Smooth muscle cell of bladder (primary cell): ENCODE measurements at places on chromosomes 2 and 18. TPM values are rescaled to one million over a fixed set of nuclear protein-coding genes. Genes with fewer than 3 reads are reported as not detected.

Gene CEBPZOS
- 9.1 and 9.4 TPM in 2 replicates for total RNA-seq

Gene MYL1
- not detected in 2 replicates for total RNA-seq

Gene APOB
- under 0.01 TPM in 2 replicates for total RNA-seq

Gene GALNT13
- 17.2 and 40.3 TPM in 2 replicates for total RNA-seq

Gene MYOM1
- 1.3 and 2.5 TPM in 2 replicates for total RNA-seq

Gene DLX1
- not detected in 2 replicates for total RNA-seq

Gene ECEL1
- total RNA-seq = not detected in 2 replicates

Gene HOXD10
- under 0.01 and 0.18 TPM in 2 replicates for total RNA-seq

Gene CARF
- total RNA-seq = 5.1 and 5.3 TPM in 2 replicates

Gene LRRTM1
- not detected in 2 replicates for total RNA-seq

Gene MRPL19
- 24.0 and 33.3 TPM in 2 replicates for total RNA-seq

Gene SGPP2
- not detected in 2 replicates for total RNA-seq

Gene PTPN4
- total RNA-seq = 25.0 and 27.6 TPM in 2 replicates

Gene CROCC2
- 0.09 and 0.14 TPM in 2 replicates for total RNA-seq

Gene CKAP2L
- 0.74 and 0.85 TPM in 2 replicates for total RNA-seq

Gene GAL3ST2
- 0.18 TPM in 1 of 2 replicates, not detected in the other for total RNA-seq

Gene ABCA12
- total RNA-seq = under 0.01 TPM in 2 replicates

Gene REG1B
- total RNA-seq = not detected in 2 replicates

Gene RFTN2
- 6.9 and 10.5 TPM in 2 replicates for total RNA-seq

Gene FZD7
- total RNA-seq = 68.4 and 109 TPM in 2 replicates

Gene ADCY3
- total RNA-seq = 35.8 and 42.3 TPM in 2 replicates

Gene PRSS56
- total RNA-seq = not detected in 2 replicates

Gene PLCD4
- 1.8 TPM in 2 replicates for total RNA-seq

Gene KIF5C
- total RNA-seq = under 0.01 and 0.09 TPM in 2 replicates

Gene EML6
- total RNA-seq = 1.8 and 5.5 TPM in 2 replicates

Gene MBD5
- total RNA-seq = 15.1 and 19.3 TPM in 2 replicates

Gene DNAJC5G
- not detected in 2 replicates for total RNA-seq

Gene UNC80
- total RNA-seq = not detected in 2 replicates

Gene OLA1
- total RNA-seq = 88.9 and 95.9 TPM in 2 replicates

Gene CASP10
- 6.4 and 9.1 TPM in 2 replicates for total RNA-seq

Gene CPO
- 0.09 TPM in 1 of 2 replicates, not detected in the other for total RNA-seq

Gene TMEM198
- 1.3 and 1.8 TPM in 2 replicates for total RNA-seq

Gene RAD51AP2
- total RNA-seq = not detected in 2 replicates

Gene KLHL14
- total RNA-seq = not detected in 2 replicates

Gene LBH
- total RNA-seq = 219 and 337 TPM in 2 replicates

Gene GCG
- 0.14 TPM in 1 of 2 replicates, not detected in the other for total RNA-seq

Gene SP5
- not detected in 2 replicates for total RNA-seq

Gene ZNF804A
- total RNA-seq = 2.0 and 2.6 TPM in 2 replicates

Gene SIX3
- not detected in 2 replicates for total RNA-seq

Gene CABYR
- total RNA-seq = 3.6 and 4.2 TPM in 2 replicates

Gene TWSG1
- 298 and 496 TPM in 2 replicates for total RNA-seq

Gene DNER
- 0.43 and 0.83 TPM in 2 replicates for total RNA-seq

Gene PID1
- total RNA-seq = 28.3 and 36.1 TPM in 2 replicates

Gene NCKAP5
- total RNA-seq = 1.2 and 4.3 TPM in 2 replicates

Gene BCL11A
- 0.14 TPM in 1 of 2 replicates, not detected in the other for total RNA-seq

Gene RAPGEF4
- 0.43 and 1.9 TPM in 2 replicates for total RNA-seq

Gene EFR3B
- 0.71 and 1.4 TPM in 2 replicates for total RNA-seq

Gene MOGAT1
- total RNA-seq = not detected in 2 replicates
